ENCODE measurements at places on chromosomes 11 and 22. TPM values are rescaled to one million over a fixed set of nuclear protein-coding genes. Genes with fewer than 3 reads are reported as not detected.

RAB3IL1 gene
- 14.3 TPM for total RNA-seq

MYEOV gene
- not detected for total RNA-seq

MOGAT2 gene
- not detected for total RNA-seq

VSIG2 gene
- total RNA-seq, result not detected

GRCh38 chr11:36270701-36271100 lies 18.5 kb downstream of the COMMD9 start:
- no peak overlapping the region for H3K27ac ChIP-seq
- H3K36me3 ChIP-seq, result peaks cover 36% of the 10 kb centered on the region
- H3K4me3 ChIP-seq, result no peak overlapping the region
- DNase-seq, result no peak
- H3K27me3 ChIP-seq, result no peaks in the 10 kb centered on the region
- no peaks in the 10 kb centered on the region for H3K4me1 ChIP-seq

- DNase-seq, result no peak
- peaks cover 14% of the 10 kb centered on the region for H3K27me3 ChIP-seq
- H3K27ac ChIP-seq, result no peak overlapping the region
- H3K4me1 ChIP-seq, result no peaks in the 10 kb centered on the region
- H3K36me3 ChIP-seq, result no peaks in the 10 kb centered on the region
- no peak overlapping the region for H3K4me3 ChIP-seq
These were observed 37.6 kb upstream of the ALX4 start for GRCh38 chr11:44347538-44347937.

DNA sequence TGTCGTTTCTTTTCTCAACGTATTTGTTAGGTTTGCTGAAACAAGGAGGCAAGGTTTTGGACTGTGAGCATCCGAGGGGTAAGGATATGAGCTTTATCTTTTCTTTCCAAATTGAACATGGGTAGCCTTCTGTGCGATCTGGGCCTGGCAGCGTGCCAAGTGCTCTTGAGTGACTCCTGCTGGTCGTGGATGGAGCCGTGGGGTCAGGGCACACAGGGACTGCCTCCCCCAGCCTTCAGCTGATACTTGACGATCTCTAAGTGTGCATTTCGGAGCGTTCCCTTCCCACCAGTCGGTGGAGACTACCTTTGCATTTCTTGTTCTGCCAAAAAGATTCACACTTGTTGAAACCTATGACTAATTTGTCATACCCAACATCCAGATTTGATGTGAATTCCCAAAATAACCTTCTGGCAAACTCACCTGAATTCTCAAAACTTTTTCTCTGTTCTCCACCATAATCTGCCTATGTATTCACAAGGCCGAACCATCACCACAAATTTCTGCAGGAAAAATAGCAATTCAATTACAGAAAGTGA lies 40.1 kb upstream of the CLMP start:
- peak overlapping the region; percentile 55 for H3K27ac ChIP-seq
- no peak overlapping the region for H3K4me3 ChIP-seq
- no peaks in the 10 kb centered on the region for H3K27me3 ChIP-seq
- peaks cover 51% of the 10 kb centered on the region for H3K4me1 ChIP-seq
- H3K36me3 ChIP-seq, result no peaks in the 10 kb centered on the region

DNA sequence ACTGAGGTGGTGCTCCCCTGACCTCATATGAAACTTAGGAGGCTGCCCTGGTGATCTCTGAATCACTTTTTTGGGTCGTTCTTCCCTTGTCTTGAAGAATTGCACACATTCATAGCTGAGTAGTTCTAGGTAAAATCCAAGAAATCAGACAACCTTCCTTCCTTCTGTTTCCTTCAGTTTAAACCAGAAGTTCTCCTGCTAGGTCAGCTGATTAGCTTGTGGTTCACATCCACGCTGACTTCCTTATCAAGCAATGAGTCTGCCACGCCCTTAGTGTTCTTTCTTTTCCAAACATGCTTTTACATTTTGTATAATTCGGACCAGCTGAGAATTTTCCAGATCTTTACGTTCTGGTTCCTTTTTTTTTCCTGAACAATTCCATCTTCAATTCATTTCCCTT lies 892.8 kb downstream of the NTM start:
- no peaks in the 10 kb centered on the region for H3K27me3 ChIP-seq
- H3K36me3 ChIP-seq, result no peaks in the 10 kb centered on the region
- no peak overlapping the region for H3K4me3 ChIP-seq
- no peak for DNase-seq
- H3K27ac ChIP-seq, result no peak overlapping the region
- no peaks in the 10 kb centered on the region for H3K4me1 ChIP-seq

DNA sequence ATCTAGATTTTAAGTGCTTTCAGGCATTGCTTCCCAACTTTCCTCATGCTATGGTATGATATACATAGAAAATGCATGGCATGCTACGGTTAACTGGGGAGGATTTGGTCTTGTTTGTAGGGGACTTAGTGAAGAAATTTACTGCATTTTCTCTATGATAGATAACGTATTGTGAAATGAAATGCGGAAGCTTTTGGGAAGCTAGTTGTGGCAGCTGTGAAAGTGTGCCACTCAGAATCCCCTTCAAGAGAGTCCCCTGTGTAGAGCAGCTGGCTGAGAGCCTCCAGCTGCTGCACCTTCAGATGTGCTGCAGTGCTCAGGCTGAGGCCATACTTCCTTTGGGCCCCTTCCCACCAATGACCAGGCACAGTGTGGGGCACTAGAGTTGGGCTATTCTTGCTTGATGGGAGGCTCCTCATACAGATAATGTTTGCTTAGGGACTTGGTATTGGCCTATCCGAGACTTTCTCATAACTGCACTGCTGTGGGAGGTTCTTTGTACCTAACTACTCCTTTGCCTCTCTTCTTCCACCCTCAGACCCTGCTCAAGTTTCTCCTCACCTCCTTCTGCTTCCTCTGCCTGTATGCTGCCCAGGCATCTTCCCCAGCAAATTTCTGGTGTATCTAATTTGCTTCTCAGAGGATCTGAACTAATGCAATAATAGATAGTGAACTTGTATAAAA lies 67.3 kb downstream of the HIPK3 start:
- H3K36me3 ChIP-seq, result no peaks in the 10 kb centered on the region
- DNase-seq, result no peak
- peaks cover 81% of the 10 kb centered on the region for H3K4me1 ChIP-seq
- H3K27ac ChIP-seq, result no peak overlapping the region
- no peak overlapping the region for H3K4me3 ChIP-seq

GRCh38 chr11:23404225-23405160 lies 544.2 kb upstream of the CCDC179 start:
- no peaks in the 10 kb centered on the region for H3K27me3 ChIP-seq
- no peaks in the 10 kb centered on the region for H3K4me1 ChIP-seq
- no peak overlapping the region for H3K4me3 ChIP-seq
- H3K27ac ChIP-seq, result no peak overlapping the region
- no peaks in the 10 kb centered on the region for H3K36me3 ChIP-seq

GRCh38 chr11:65112546-65113360 lies 1.1 kb downstream of the TM7SF2 start:
- H3K27me3 ChIP-seq, result no peaks in the 10 kb centered on the region
- H3K4me1 ChIP-seq, result peaks cover 51% of the 10 kb centered on the region
- no peak for DNase-seq
- peaks cover 45% of the 10 kb centered on the region for H3K36me3 ChIP-seq
- peak overlapping the region; percentile 57 for H3K4me3 ChIP-seq
- H3K27ac ChIP-seq, result peak overlapping the region; percentile 77

DNA sequence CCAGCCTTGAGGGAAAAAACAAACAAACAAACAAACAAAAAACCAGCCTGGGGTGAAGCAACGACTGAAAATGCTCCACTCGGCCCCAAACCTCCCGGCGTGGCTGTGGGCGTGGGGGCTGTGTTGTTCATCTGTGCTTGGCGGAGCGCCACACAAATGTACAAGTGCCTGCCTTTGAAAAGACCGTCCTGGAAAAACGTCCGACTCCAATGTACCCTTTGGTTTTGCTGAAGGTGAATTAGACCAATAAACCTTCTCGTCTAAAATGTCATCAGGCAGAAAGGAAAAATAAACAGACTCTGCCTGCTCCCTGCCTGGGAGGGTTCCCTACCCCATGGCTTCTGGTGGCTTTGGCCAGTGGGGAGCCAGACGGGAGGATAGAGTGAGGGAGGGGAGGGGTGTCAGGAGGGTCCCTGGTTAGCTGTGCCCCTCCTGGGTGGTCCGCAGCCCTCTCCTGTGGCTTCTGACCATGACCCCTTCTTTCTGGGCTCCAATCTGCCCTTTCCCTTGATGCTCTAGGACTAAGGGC lies 93.9 kb downstream of the TRMU start:
- H3K4me1 ChIP-seq, result no peaks in the 10 kb centered on the region
- DNase-seq, result no peak

- no peaks in the 10 kb centered on the region for H3K27me3 ChIP-seq
- H3K36me3 ChIP-seq, result no peaks in the 10 kb centered on the region
- H3K4me3 ChIP-seq, result no peak overlapping the region
- H3K4me1 ChIP-seq, result no peaks in the 10 kb centered on the region
These were observed 3.7 kb downstream of the HBB start for GRCh38 chr11:5223146-5223545.

DNA sequence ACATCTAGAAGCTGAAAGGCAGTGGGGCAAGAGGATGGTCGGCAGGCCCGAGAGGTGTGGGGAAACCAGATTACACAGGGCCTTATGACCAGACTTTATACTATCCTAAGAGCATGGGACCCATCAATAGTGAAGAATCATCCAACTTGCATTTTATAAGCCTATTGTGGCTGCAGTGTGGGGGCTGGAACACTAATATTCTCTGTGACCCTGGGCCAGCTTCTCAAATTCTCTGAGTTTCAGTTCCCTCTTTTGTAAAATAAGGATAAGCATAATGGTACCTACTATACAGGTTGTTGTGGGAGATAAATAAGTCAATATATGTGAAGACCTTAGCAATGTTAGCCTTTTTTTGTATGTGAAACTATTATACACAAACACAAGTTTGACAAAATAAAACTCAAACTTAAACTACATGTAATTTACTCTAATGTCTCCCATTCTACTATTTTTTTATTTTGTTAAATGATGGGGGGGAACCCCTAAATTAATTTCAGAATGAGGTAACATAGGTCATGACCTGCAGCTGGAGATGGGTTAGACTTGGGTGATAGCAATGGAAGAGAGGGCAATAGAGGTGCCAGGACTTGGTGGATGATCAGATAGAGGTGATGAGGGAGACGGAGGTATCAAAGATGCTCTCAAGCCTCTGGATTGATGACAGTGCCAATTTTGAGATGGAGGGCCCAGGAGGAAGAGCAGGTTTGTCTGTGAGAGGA lies 30.1 kb downstream of the SMCO4 start:
- no peaks in the 10 kb centered on the region for H3K36me3 ChIP-seq
- no peaks in the 10 kb centered on the region for H3K27me3 ChIP-seq
- H3K4me3 ChIP-seq, result no peak overlapping the region
- no peak for DNase-seq
- no peak overlapping the region for H3K27ac ChIP-seq

- peak overlapping the region; percentile 22 for H3K27ac ChIP-seq
- H3K4me1 ChIP-seq, result peaks cover 6% of the 10 kb centered on the region
- H3K4me3 ChIP-seq, result no peak overlapping the region
- no peaks in the 10 kb centered on the region for H3K27me3 ChIP-seq
- no peak for DNase-seq
- peaks cover 38% of the 10 kb centered on the region for H3K36me3 ChIP-seq
These were observed 9.1 kb downstream of the HPS5 start for GRCh38 chr11:18312663-18313420.

DNA sequence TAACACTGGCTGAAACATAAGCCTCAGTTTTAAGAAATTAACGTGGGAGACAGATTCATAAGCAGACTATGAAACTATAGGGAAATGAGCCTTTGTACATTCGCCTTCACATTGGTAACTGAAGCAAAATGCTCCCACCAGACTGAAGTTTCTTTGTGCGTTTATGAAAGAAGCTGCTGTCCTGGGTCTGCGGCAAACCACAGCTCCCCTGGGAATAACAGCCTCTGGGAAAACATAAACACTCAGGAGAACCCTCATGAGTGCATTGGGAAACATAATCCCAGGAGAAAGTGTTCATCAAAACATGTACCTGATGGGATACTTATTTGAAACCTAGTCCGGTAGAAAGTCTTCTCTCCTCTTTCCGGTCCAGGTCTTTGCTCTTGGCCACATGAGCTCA lies 193.1 kb upstream of the LARGE1 start:
- no peak overlapping the region for H3K27ac ChIP-seq
- H3K27me3 ChIP-seq, result no peaks in the 10 kb centered on the region
- H3K4me1 ChIP-seq, result no peaks in the 10 kb centered on the region
- no peaks in the 10 kb centered on the region for H3K36me3 ChIP-seq
- no peak overlapping the region for H3K4me3 ChIP-seq
- no peak for DNase-seq

DNA sequence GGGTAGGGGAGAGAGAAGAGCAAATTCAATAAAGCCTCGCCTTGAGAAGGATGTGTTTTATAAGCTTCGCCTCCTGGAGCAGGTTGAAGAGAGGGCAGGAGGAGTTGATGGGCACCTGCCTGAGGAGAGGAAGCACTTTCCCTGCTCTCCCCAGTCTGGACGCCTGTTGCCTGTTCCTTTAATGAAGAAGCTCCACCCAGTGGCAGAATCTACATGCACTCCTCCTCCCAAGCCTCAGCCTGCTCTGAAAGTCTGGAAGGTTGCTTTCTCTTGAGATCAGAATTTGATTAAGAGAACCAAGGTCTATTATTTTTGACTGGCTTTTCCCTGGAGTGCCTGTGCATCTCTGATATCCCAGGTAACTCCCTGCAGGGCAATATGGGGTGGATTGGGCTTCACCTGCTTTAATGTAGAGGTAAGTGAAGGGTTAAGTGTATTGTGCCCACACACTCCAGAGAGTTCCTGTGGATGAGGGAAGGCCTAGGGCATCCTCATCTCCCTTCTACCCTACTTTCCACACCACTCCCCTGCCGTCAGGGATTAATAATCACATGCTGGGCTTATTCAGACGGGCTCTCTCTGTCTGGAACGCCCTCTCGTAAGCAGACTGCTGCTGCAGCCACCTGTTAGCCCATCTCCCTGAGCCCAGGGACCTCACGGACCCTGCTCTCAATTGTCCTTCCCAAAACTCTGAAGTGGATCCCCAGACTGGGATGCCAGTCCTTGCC lies 22.3 kb downstream of the NTM start:
- no peak overlapping the region for H3K27ac ChIP-seq
- no peak overlapping the region for H3K4me3 ChIP-seq
- DNase-seq, result no peak
- H3K27me3 ChIP-seq, result no peaks in the 10 kb centered on the region
- no peaks in the 10 kb centered on the region for H3K4me1 ChIP-seq

DNA sequence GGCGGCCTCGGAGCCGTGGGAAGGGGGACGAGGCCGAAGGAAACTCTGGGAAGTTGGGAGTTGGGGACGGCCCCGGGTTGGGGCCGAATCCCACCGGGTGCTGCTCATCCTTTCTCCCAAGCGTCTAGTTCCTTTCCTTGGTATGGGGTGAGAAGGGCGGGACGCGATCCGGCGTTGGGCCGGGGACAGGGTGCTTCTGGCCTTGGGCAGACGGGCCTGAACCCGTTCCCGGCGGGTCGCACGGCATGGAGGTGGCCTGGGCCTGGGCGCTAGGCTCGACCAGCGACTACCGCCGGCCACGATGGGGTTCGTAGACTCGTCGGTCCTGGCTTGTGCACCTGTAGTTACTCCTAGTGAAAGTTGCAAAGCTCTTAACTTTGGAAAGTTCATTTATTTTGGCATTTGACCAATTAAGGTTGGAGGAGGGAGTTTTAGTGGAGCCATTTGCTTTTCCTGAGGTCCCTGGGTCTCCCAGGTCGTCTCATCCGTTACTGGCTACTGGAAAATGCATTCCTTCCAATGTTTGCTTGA lies 1.0 kb downstream of the SYT9 start:
- H3K4me1 ChIP-seq, result peaks cover 17% of the 10 kb centered on the region
- H3K36me3 ChIP-seq, result no peaks in the 10 kb centered on the region
- H3K4me3 ChIP-seq, result peak overlapping the region; percentile 61
- no peak for DNase-seq
